ENCODE measurements at places on chromosomes 5 and 9.

DNA sequence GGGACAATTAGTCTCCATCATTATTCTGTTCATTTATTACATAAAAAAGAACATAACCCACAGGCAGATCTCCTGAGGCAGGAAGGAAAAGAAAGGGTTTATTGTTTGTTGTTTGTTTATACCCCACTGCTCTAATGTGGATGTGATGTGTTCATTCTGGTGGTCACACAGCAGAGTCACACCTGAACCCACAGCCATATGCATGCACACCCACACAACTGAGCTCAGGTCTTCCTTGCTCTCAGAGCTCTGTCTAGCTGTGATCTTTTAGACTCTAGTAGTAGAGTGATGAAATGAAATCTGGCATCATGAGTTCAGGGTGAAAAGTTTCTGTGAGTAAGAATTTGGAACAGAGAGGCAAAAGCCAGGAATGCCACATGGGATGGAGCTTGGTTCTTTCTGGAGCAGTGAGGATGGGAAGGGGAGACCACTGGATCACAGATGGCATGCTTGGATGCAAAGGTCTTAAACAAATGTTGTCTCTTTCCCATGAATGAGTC lies 227.0 kb downstream of the PAPPA start:
- no peak for DNase-seq

- no peak for DNase-seq
These were observed 156.7 kb downstream of the DOCK8 start for GRCh38 chr9:371349-371748.

GRCh38 chr5:68074048-68074632 lies 141.4 kb upstream of the PIK3R1 start:
- no peak for DNase-seq

DNA sequence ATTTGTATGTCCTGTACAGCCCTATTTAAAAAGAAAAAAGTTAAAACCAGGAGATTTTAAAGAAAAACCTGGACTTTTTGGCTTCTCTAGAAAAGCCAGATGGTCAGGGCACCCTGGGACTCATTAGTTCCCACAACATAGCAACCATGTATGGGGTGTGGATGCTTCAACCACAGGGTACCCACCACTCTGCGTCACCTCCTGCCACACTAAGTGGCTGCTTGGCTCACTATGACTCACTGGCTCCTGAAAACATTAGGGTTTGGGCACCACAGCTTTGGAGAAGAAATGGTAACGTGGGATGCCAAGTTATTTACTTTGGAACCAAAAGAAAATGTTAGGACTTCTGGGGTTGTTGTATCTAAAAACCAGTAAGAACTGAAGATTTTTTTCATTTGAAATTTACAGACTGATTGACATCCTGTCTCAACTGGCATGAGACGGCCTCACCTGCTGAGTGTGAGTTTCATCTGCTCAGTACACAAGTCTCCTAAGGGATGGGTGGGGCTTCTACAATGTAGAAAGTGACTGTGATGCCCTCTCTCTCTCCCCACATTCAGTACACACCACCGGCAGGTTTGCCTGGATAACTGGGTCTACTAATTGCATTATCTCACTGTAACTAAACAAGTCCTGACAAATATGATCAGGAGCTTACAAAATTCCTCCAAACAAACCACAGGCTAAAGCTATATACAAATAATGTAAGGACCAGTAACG lies 103.9 kb downstream of the ESM1 start:
- DNase-seq = no peak

DNA sequence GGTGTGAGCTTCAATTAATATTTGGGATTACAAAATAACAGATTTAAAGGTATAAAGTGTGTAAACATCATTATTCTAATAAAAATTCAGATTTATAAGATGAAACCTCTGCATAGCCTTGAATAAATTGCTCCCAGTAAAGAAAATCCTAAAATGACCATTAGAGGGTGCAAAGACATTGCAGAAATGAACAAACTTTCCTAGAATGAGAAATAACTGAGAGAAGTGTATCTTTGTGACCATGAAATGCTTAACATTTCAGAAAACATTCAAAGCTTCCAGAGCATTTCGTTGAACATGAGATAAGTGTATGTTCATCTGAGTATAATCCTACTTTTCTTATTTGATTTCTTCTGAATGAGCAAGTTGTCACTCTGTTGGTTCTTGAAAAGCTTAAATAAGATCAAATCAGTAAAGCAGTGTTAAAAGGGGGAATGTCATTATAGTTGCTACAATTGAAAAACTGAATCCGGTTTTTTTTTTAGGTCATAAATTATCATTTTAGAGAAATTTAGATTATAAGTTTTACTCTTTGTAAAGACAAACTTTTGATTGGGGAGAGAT lies 24.7 kb upstream of the NUDT12 start:
- no peak for DNase-seq

DNA sequence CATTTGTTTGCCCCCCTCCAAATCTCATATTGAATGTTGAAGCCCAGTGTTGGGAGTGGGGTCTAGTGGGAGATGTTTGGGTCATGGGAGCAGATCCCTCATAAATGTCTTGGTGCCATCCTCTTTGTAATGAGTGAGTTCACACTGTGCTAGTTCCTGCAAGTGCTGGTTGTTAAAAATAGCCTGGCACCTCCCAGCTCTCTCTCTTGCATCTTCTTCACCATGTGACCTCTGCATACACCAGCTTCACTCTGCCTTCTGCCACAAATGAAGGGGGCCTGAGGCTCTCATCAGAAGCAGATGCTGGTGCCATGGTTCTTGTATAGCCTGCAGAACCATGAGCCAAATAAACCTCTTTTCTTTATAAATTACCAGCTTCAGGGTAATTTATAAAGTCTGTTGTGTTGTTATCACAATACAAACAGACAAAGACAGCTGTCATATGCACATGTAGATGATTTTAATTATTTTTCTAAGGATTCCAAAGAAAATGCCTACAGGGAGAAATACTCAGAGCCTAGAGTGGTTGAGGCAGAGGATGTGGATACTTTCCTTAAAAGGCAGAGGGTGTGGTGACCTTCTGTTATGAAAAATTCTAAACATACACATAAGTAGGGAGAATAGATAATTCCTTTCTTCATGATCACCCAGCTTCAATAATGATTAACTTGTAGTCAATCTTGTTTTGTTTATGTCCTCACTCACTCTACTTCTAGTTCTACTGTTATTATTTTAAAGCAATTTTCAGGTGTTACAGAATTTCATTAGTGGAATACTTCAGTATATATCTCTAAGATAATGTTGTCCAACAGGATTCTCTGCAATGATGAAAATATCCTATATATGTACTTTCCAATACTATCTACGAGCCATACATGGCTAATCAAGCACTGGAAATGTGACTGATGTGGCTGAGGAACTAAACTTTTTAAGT lies 75.1 kb upstream of the RANBP6 start:
- DNase-seq = no peak

- DNase-seq = no peak
These were observed 7.4 kb upstream of the FBXO10 start for GRCh38 chr9:37583522-37584121.

DNA sequence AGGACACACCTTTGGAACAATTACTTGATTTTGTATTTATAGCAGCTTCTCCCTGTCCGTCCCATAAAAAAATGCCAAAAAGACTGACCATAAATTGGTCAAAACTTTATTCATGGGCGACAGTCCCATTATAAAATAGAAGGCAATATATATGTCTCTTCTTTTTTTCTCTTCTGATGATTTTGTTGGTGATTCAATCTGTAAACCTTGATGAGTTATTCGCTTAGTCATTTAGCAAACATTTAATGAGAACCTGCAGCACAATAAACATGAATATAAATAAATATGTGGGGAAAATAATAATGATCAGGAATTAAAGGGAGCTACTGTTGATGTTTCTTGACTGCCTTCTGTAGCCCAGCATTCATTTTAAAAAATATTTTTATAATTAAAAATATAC lies 356.4 kb upstream of the ACTBL2 start:
- DNase-seq = no peak
